Activated CD4-positive, alpha-beta T cell treated with anti-CD3 and anti-CD28 coated beads, Interleukin-10, Interleukin-2, amounts not matched to agents 100 ng/mL and 50 ng/mL, durations not matched to agents 16 hours and 8 hours (primary cell): ENCODE measurements at places on chromosomes 2 and 18.
A peak's percentile ranks its signal among the peaks of the same experiment; 100 is the strongest.

GRCh38 chr2:27029051-27029450, 3.7 kb upstream of the TMEM214 start:
- no peak for DNase-seq

DNA sequence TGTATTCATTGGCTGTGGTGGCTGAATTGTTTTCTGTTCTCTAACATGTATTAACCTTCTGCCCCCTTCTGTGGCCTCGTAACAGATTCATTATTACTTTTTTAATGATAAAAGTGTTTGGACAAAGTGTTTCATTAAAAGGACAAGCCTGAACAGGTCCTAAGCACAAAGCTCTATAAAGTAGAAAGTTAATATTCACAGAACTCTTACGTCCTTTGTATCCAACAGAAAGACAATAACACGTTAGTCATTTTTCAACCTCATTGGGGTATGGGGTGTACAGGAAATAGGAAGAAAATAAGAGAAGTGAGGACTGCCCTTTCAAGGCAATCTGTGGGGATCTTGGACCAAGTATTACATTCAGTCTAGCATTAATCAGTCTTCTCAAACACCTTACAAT, 105.5 kb upstream of the RGPD4 start:
- DNase-seq = no peak

DNA sequence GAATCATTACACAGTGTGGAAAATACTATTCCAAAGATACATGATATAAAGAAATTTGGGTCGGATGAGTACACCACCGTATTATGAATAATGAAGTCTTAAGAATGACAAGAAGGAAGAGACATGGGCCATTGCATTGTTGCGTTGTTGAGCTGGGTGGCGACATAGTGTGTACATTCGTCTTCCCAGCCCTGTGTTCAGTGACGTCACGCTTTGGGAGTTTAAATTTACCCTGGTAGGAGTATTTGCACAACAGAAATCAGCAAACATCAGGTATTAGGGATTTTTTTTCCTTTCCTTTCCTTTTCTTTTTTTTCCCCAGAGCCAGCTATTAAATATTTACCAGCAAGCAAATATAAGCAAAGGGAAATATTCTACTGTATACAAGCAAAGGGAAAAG, 347.2 kb upstream of the NETO1 start:
- DNase-seq = no peak

- no peak for DNase-seq
Measured at GRCh38 chr2:234839285-234839684, 112.5 kb upstream of the SH3BP4 start.

DNA sequence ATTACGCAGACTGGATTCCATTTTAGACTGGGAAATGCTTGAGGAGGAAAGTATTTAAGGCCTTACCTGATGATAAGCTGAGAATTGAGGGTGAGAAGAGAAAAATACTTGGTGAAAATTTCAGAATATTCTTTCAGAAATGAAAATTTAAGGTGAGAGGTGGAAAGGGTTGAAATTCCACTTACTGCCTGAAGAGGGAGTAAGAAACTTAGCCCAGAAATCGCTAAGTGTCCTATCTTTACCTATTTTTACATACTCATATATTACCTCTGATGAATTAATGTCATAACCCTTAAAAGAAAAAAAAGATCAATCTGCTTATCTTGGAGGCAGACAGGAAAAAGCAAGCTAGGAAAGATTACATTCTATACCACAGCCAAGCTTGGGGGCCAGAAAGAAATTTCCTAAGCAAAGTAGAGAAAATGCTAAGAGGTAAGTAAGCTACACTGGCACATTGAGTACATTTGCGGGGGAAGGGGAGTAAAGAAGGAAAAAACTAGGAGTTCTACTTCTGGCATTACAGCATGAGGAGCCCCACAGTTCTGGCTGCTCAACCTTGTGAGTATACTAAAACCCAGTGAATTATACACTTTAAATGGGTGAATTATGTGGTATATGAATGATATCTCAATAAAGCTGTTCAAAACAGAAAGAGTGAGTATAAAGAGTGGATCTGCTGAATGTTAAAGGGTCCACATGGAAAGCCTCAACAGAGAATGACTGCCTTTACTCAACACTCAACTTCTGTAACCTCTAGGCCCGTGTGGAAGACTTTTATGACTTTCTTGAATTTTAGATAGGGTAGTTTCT, 33.8 kb downstream of the SMC6 start:
- DNase-seq = peak; percentile 14

DNA sequence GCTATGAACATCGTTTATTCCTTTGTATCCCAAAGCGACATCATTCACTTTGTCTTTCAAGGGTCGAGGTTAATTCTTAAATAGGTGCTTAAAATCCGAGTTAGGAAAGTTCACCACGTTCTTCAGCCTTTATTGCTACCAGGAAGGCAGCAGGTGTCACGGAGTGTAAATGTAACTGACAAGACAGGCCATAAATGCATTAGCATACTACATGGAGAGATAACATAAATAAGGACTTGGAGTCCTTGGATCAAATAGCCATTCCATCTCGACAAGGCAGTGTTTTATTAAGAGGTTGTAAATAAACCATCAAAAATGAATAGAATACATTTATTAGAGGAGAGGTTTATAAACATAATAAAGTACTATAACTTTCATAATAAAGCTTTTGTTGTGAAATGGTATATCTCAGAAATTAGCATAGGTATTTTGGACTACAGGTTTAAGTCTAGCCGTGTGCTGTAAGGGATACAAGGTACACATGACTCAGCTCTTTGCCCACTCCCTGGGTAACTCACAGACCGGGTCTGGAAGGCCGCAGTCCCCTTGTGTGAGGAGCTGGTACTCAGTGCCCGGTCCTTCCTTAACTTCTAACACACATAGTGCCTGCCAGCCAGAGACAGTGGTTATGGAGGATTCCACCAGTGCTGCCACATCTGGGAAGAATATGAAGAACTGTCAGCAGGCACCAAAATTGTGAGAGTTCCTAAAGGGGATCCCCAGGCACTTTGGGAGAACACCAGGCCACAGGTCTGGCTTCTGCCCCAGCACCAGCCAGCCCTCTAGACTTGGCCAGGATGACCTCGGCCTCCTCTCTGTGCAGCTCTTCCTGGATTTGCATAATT, 29.4 kb downstream of the CAPN13 start:
- DNase-seq = no peak

DNA sequence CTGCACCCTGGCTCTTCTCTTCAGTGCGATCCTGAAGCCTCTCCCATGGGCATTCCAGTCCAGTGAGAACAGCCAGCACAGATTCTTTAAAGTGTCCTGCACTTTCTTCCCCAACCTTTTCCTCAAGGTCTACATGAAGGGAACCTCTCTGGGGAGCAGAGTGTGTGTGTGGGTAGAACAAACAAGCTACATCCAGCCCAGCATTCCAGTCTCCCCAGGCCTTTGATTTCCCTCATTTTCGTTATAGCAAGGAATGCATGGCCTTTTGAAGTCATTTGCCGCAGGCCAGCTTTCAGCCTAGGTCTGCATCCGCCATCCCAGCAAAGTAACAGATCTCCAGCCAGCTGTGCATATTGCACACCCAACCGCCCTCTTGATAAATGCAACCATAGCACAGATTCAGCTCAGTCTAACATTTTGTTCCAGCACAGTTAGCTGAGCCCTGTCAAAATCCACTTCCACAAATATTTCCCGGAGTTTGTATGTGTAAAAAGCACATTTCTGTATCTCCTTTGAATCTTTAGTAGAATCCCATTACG, 44.6 kb downstream of the CD8B2 start:
- no peak for DNase-seq

- no peak for DNase-seq
Measured at GRCh38 chr2:187574969-187575750, 20.9 kb upstream of the TFPI start.

- DNase-seq = no peak
Measured at GRCh38 chr2:239912171-239912937, 112.8 kb downstream of the NDUFA10 start.

GRCh38 chr2:145066151-145066661, 546.3 kb upstream of the ZEB2 start:
- DNase-seq = no peak

GRCh38 chr2:210527286-210527685, 29.1 kb upstream of the CPS1 start:
- no peak for DNase-seq

DNA sequence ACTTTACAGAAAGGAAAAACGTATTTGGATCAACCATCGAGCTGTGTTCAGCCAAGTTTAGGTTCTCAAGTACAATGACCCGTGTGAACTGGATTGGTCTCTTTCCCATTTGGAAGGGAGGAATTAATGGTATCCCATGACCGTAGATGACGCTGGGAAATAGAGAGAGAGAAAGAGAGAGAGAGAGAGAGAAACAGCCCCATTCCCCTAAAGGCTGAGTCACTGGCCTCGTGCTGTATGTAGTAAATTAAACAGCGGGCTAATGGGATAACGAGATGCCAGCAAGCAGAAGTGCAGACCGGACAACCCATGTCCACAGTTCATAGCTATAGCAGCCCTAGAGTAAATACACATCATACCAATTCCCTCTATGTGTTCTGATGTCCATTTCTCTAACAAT, 99.6 kb downstream of the BCL11A start:
- DNase-seq = no peak

DNA sequence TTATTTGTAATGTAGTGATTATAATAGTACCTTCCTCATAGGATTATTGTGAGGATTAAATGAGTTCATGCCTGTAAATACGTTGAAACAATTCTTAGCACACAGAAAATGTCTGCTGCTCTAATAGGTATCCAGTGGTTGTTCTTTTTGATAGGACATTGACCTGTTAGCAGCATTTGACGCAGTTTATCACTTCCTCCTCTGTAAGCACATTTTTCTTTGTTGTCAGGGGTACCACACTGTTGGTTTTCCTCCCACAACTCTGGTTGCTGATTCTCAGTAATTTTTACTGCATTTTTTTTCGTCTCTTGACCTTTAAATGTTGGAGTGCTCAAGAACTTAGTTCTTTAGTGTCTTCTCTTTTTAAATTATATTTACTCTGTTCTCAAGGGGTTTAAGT, 15.4 kb downstream of the PPM1B start:
- DNase-seq = no peak

GRCh38 chr2:221243771-221244170, 328.3 kb downstream of the EPHA4 start:
- no peak for DNase-seq

- DNase-seq = peak; percentile 68
Measured at GRCh38 chr2:9463698-9464034, 10.7 kb upstream of the IAH1 start.

DNA sequence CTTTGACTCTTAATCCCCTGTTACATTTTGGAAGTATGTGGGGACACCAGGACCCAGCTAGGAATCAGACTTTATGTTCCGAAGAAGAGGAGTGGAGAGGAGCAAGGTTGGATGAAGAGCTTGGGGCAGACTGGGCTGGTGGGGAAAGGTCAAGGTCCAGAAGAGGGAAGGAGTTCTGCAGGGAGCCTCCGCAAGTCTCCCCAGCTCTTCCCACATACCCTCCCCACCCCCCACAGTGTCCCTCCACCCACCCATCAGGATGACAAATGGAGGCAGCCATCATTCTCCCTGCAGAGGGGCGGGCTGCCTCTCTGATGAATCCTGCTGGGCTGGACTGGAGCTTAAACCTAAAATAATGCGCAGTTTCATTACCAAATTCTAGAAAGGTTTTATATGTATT, 77.2 kb downstream of the ACKR3 start:
- no peak for DNase-seq

DNA sequence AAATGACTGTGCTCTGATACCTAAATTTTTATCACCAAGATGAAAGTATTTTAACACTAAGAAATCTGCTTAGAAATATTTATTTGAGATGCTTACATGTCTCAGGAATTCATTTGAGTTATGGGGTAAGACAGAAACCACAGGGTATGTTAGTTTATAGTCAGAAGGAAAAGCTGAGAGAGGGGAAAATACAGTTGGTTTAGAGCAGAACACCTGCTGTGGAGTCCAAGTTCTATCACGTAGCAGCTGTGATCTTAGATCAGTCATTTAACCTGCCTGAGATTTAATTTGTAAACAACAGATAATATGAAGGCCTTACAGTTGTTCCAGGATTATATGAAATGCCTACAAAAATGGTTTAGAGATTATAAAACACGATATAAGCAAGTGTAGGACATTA, 29.0 kb downstream of the PDE6D start:
- no peak for DNase-seq

GRCh38 chr2:53944542-53944941, 26.3 kb downstream of the PSME4 start:
- DNase-seq = no peak

DNA sequence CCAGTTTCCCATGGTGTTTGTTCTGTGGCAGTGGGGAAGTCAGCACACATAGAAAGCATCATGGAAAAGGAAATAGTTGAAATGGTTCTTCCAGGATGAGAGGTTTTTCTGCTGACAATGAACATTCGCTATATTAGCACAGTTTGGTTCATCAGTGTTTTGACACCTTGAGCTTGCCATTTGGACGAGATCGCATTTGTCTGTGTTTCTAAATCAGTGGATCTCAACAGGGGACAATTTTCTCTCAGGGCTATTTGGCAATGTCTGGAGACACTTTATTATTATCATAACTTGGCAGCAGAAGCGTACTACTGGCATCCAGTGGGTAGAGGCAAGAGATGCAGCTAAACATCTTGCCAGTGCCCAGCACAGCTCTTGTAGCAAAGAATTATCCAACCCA, 74.6 kb downstream of the CD8B2 start:
- DNase-seq = no peak

DNA sequence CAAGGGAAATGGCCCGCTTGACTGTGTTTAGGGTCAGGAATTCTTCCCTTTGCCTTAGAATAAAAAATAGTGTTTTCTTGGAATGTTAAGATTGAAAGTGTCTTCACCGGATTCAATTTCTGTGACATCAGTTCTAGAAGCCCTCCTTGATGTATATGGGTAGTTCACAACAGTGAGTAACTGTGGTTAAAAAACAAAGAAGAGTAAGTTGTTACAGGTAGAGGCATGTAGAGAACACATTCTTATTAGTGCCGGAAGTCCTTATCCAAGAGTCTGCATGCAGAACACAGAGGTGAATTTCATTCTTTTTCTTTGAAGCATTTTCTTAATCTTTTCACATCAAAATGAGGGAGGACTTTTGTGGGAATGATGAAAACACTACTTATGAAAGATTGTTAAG, 105.5 kb downstream of the FMNL2 start:
- DNase-seq = no peak

DNA sequence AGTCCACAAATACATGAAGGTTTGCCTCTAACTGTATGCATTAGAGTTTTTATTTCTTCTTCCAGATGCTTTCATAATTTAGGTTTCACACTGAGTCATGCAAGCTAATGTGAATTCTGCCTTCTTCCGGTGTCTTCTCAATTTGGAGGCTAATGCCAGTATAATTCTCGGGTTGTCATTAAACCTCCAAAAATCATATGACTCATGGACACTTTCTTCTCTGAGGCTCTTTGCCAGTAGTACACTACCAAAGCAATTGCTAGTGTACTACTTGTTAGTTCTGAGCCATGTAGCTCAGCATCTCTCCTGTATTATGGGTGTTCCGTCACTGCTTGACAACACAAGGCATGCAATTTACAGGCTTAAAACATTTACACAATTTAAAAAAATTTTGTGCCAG, 137.1 kb downstream of the VWC2L start:
- DNase-seq = no peak

DNA sequence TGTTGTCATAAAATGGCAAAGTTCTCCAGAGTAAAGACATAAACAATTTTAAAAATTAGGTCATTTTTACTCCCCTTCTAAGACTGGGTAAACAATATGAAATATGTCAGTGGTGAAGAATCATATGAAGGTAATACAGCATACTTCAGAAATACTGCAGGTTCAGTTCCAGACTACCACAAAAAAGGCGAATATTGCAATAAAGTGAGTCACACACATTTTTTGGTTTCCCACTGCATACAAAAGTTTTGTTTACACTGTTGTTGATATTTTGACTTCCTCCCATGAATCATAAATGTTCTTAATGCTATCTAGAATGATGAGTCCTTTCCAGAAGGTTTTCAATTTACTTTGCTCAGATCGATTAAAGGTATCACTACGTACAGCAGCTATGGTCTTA, 73.5 kb downstream of the SMC6 start:
- no peak for DNase-seq
